Stimulated activated CD8-positive, alpha-beta memory T cell treated with anti-CD3 and anti-CD28 coated beads, Interleukin-2, amount 100 ng/mL, for 1 hour (primary cell): ENCODE measurements at places on chromosomes 5 and 9.

- no peak for DNase-seq
Measured at GRCh38 chr5:107474716-107475489, 195.8 kb downstream of the EFNA5 start.

- DNase-seq: no peak
Measured at GRCh38 chr9:101268426-101268825, 116.4 kb downstream of the BAAT start.

DNA sequence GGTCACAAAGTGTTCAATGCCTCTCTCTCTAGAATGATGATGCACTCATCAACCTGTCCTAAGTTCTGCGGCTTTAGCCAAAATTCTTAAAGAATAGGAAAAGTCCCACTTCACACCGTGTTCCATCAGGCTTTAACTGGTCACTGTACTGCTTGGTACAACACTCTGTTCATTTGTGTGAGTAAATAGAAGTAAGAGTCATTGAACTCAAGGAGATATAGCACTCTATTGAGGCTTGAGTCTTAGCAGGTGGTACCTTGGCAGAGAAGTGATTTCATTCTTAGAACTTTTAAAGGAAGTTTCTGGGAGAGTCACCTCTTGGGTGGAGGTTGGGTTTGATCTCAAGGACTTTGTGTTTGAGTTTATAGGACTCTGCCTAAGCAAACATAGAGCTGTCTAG, 92.6 kb downstream of the TENT4A start:
- DNase-seq: no peak

GRCh38 chr5:127053049-127053448, 20.3 kb downstream of the C5orf63 start:
- no peak for DNase-seq

- no peak for DNase-seq
Measured at GRCh38 chr9:101465326-101465915, 29.8 kb upstream of the ALDOB start.

GRCh38 chr9:104094534-104095015, 466 bp downstream of the SMC2 start:
- DNase-seq: no peak

DNA sequence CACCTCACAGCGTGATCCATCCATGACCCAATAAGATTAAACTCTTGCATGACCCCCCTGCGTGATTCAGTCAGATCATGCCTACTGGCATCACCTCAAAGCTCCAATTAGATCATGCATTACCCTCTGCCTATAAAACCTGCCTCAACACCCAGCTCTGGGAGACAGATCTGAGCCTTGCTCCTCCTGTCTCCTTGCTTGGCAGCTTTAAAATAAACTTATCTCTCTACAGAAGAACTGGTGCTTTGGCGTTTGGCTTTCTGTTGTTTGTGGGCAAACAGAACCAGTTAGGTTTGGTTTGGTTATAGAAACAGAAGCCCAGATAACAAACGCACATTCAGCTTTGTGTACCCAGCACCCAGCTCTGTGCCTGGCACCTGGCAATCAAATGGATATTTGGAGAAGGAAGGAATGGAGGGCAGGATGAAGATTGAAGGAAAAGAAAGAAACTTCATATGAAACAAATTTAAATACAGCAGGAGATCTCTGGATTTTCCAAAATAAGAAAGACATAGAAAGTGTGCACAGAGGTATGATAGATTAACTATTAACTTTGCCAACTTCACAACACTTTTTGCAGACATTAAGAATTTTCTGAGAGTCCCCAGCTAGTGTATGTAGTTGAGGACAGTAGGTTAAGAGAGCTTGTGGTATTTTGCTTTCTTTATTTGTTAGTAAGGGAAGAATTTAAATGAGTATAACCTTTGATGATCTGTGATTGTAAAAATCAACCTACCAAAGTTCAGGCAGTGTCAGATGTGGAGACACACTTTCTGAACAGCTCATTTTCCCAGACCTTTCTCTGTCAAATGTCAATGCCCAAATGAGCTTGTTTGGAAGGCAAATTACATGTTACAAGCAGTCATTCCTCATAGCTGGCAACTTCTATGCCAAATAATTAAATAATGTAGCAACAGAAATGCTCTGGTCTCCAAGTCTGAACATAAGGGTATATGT, 102.1 kb upstream of the ASTN2 start:
- no peak for DNase-seq

GRCh38 chr5:15639288-15639687, 139.3 kb downstream of the FBXL7 start:
- no peak for DNase-seq

GRCh38 chr9:98993570-98993945, 49.9 kb downstream of the COL15A1 start:
- no peak for DNase-seq

DNA sequence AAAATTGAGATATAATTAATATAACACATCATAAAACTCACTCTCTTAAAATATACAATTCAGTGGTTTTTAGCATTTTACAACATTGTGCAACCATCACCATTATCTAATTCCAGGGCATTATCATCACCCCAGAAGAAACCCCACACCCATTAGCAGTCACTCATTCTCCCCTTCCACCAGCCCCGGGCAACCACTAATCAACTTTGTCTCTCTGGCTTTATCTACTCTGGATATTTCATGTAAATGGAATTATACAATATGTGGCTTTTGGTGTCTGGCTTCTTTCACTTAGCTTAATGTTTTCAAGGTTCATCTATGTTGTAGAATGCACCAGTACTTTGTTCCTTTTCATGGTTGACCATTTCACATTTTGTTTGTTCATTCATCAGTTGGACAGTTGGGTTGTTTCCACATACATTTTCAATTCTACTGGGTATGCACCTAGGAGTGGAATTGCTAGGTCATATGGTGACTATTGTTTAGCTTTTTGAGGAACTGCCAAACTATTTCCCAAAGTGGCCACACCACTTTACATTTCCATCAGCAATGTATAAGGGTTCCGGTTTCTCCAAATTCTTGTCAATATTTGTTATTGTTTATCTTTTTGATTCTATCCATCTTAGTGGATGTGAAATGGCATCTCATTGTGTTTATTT, 62.4 kb downstream of the MARCHF3 start:
- DNase-seq: no peak

DNA sequence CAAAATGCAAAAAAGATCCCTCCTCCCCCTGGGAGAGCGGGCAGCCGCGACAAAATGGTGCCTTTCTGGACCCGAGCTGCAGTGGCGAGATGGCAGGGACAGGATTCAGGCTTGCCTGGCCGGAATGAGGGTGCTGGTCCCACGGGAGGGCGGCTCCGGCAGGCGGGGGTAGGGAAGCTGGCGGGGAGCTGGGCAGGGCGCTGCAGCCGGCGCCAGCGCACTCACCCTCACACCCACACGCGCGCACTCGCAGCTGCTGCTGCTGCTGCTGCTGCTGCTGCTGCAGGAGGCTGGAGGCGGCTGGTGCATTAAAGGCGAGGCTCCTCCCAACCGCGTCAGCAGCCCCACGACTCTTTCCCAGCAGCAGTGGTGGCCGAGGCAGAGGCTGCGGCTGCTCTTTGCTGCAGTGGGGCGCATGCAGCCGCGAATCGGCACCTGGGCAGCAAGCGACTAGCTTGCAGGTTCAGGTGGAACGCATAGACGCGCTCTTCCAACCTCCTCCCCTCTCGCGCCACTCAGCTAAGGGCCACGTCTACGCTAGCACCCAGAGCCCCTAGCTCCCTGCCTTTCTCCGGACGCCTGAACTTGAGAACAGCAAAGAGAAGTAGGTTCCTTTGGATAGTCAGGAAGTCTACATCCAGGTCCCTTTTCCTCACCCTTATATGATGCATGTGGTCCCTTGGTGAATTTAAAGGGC, at the start of gene PPP2R2B:
PPP2R2B (minus strand) TSS at position 282 of the 697 bp plus-strand sequence.
- no peak for DNase-seq

DNA sequence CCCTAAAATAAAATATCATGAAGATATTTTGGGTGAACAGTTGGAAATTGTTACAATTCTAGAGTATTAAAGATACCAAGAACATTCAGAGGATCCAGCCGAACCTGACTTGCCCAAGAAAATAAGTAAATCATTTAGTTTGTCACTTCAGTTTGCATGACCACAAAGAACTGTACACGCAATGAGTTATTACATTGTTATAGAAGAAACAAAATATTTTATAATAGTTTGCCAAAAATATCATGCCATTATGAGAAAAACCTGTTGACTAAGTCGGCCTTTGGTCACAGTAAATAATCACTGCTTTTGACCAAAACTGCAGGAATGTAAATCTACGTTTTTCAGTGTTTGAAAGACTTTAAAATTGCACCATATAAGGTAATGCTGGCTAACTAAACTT, 27.9 kb downstream of the TRIO start:
- no peak for DNase-seq

DNA sequence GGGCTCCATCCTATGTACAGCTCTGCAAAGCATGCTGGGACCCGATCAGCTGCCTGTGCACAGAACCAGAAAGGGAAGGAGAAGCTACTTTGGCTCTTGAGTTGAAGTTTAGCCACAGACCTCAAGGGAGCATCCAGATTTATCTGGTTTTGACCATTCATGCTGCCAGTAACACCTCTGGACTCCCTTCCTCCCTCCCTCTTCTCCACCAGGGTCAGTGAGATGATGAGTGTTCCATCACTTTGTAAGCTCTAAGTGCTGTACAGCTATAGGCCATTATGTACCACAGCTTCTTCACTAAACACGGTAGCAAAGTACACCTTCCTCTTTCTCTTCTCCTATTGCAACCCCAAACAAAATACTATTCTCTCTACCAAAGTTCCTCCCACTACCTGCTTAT, 77.9 kb downstream of the GLIS3 start:
- no peak for DNase-seq

- DNase-seq: no peak
Measured at GRCh38 chr9:129785866-129786265, 17.1 kb upstream of the TOR1B start.

GRCh38 chr9:29826421-29826820, 2253.1 kb upstream of the C9orf72 start:
- no peak for DNase-seq

- DNase-seq: no peak
Measured at GRCh38 chr5:121897341-121897740, 45.7 kb downstream of the FTMT start.

- DNase-seq: no peak
Measured at GRCh38 chr5:76547891-76548524, 75.2 kb downstream of the F2RL2 start.

DNA sequence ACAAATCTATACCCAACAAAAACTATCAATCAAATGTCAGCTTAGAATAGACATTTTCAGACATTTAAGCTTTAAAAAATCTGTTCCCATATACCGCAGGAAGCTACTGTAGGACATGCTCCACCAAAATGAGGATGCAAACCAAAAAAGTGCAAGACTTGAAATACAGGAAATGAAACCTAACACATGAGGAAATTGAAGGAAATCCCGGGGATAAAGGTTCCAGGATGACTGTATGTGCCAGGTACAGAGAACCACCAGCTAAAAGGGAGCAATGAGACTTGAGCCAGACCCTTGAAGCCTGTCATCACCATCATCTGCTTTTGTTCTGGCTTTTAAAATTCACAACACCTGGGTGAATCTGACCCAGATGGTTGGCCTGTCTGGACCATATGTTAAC, 21.4 kb downstream of the DIAPH1 start:
- DNase-seq: no peak

DNA sequence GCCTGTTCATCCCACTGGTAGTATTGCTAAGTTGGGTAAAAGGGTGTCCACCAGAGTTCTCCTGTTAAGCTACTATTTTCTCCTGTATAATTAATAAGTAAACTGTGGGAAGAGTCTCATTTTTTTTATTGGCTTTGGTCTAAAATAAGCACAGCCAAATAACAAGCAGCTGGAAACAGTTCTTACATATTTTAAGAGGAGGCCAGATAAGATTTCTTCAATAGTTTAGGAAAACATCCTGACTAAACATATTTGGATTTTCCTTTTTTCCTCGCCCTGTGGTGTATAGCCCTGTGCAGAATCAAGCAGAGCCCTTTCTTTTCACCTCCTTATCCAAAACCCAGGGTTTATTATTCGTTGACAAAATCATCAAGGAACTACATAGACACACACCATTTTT, 122.2 kb upstream of the ZNF608 start:
- DNase-seq: no peak

GRCh38 chr5:14445576-14446290, 135.9 kb upstream of the OTULINL start:
- no peak for DNase-seq

DNA sequence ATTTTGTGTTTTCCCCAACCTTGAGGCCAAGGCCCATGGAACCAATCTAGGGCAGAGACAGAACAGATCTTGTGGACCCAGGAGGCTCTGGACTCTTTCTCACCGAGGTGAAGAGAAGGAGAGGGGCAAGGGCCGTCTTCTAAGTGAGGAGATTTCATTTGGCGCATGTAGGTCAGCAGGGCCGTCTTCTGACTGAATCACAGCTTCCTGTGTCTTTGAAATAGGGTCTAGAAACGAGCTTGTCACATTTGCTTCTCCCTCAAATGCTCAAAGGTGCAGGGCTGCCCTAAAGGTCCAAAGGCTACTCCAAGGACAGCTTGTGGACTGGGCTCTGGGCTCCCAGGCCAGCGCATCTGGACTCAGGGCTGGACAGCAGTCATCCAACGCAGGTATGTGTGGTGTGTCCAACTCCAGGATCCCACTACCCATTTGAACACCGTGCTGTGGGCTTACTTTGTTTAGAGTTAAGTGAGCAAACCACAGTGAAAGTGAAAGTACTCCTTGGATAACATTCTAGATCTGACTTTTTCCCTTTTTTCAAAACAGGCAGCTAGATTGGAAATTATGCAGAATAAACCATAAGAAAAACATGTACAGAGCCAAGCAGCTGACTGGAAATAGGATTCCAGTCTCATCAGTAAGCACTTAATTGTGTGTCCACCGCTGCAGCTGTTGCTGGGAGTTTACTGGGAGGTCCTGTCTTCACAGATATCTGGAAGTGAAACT, 357.0 kb downstream of the GADD45G start:
- no peak for DNase-seq

DNA sequence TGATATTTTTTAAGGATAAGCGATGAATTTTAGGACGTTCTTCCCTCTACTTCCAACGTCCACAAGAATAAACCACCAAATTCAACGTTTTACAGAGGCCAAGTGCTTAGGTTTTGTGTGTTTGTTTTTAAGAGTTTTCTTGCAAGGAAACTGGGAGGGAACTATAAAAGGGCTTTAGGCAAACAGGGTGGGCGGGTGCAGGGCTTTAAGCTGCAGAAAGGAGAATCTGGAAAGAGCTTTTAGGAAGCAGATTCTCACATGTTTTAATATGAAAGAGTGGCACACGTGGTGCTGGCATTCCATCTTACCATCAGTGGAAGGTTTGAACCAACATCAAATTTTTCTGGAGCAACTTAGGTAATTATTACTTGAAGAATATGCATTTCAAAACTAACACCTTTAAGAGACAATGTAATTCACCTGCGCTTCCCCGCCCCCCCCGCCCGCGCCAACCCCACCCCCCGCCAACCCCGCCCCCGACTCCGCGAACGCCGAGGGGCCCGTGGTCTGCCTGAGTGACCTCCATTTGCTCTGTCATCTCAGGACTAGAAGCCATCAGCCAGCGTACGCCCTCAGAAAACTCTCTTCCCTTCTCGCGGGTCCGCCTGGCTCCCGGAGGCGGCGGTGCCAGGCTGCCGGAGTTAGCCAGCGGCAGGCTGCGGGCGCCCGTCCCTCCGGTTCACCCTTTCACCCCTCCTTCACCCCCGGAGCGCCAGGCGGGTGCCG, 911 bp upstream of the PIK3R1 start:
- DNase-seq: no peak

- DNase-seq: peak; percentile 57
Measured at GRCh38 chr5:131164191-131165118, 601 bp downstream of the HINT1 start.
